Activated CD4-positive, CD25-positive, alpha-beta regulatory T cell treated with anti-CD3 and anti-CD28 coated beads, Interleukin-2, amount 50 U/mL, for 16 hours (primary cell): ENCODE measurements at places on chromosomes 12 and 14.

DNA sequence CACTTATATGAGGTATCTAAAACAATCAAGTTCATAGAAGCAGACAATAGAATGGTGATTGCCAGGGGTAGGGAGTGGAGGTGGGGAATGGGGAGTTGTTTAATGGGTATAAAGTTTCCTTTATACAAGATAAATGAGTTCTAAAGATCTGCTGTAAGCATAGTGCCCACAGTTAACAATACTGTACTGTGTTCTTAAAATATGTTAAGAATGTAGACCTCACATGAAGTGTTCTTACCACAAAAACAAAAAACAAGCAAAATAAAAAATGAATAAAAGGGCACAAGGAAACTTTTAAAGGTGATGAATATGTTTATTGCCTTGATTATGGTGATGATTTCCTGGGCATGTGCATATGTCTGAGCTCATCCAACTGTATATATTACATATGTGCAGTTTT is 211.8 kb downstream of the MSRB3 start:
- DNase-seq: no peak

DNA sequence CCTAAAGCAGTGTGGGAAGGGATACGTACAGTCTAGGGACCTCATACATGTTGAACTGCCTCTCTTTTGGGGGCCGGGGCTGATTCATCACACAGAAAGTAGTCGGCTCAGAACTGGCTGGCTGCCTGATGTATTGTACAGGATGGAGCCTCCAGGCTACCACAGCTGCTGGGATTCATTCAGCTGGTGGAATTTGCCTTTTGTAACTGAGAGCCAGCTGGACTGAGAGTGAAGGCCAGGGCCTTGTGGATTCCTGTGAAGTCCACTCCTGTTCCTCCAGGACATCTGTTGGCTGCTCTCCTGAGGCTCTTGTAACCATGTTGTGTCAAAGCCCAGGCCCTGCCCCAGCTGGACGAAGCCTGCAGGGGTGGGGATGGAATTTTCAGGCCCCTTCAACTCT is 116.3 kb upstream of the PRICKLE1 start:
- DNase-seq: no peak

DNA sequence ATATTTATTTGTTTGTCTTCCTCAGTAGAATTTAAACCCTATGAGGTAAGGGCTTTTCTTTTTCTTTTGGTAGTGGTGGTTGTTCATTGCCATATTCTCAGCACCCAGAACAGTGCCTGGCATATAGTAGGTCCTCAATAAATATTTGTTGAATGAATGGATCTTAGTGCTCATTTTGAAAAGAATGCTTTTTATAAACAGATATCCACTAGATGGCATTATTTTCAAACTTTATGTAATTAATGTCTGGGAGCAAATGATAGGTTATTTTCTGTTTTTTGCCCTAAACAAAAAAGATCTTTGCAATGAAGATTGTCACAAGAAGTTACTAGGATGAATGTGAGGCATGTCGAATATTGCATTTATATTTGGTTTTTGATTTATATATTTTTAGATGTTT is 64.1 kb downstream of the RAD51B start:
- no peak for DNase-seq

- no peak for DNase-seq
Observed at GRCh38 chr14:60654334-60654821, 5.1 kb upstream of the SIX1 start.

DNA sequence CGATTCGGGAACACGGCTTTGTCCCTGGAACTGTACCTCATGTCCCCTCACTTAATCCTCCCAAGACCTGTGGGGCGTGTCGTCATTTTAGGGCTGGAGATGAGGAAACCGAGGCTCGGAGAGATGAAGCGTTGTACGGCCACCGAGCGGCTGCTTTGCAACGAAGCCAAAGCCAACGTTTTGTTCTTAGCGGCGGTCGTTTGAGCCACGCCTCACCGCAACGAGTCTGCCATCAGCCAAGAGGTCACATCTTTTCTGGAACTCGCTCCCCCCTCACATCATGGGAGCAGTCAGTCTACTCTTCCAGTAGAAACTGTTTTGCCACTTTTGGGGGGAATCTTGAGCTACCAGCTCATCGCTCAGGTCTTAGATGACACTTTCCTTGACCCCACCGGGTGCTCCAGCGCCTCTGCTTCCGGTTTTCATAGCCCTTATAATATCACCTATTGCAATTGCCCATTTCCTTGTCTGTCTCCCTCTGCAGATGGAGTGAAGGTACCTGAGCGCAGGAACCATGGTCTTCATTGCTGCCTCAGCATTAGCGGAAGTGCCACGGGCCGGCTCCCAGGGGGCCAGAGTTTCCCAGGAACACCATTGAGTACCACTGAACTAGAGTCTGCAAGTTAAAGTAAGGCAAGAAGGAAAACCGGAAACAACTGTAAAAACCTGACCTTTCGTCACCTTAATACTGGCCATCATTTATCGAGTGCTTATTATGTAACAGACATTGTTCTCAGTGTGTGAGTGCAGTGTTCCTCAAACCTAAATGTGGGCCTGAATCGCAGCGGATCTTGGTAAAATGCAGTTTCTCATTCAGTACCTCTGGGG is 19.6 kb downstream of the NINJ2 start:
- no peak for DNase-seq

DNA sequence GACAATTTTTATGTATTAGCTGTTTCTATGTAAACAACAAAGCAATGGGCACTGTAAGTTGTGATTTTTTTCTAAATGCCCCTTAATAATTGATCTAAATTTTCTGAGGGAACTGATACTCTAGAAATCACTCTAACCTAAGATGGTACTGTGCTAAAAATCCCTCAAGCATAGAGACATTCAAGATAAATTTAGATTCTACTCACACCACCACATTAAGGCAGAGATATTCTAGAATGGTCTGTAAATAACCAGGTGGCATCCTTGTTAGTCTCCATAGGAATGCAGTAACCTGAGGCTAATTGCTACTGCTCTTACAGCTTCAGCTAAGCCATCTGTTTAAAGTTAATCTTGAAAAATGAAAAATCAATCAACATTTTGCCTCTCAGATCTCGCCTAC is 87.3 kb downstream of the SLC41A2 start:
- DNase-seq: no peak

DNA sequence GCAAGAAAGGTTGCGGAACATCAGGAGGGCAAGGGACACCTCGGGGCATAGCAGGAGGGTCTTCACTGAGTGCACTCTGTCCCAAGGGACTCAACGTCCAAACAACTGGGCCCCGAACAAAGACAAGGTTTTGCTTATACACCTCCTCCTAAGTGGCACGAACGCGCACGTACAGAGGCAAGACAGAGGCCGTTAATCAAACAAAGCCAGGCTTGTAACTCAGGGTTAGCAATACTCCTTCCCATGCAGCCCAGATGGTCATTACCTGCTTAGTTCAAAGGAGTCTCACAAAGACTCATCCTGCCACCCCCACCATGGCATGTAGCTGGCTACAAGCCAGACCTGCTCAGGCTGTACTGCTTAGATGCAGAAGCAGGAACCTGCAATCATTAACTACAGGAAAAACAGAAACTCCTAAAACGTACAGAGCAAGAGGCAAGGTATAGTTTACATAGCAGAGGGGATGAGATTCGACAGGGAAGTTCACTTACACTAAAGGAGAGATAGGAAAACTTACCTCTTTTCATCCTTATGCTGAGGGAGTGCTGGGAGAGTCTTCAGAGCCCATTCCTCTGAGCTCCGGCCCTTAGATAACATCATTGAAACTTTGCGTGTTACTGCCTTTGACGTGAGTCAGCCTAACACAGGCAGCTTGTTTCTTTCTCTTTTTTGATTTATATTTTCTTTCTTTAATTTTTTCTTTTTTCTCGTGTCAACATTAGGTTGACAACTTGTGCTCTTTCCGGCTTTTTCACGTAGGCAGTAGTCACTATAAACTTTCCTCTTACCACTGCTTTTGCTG is 1319.1 kb downstream of the TMEM121 start:
- DNase-seq: no peak

DNA sequence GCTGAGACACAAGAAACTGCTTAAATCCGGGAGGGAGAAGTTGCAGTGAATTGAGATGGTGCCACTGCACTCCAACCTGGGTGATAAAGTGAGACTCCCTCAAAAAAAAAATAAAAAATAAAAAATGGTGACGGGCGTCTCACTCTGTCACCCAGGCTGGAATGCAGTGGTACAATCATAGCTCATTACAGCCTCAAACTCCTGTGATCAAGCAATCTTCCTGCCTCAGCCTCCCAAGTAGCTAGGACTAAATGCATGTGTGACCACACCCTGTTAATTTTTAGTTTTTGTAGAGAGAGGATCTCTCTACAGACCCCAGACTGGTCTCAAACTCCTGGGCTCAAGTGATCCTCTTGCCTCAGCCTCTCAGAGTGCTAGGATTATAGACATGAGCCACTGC is 9.1 kb downstream of the SNX6 start:
- no peak for DNase-seq

DNA sequence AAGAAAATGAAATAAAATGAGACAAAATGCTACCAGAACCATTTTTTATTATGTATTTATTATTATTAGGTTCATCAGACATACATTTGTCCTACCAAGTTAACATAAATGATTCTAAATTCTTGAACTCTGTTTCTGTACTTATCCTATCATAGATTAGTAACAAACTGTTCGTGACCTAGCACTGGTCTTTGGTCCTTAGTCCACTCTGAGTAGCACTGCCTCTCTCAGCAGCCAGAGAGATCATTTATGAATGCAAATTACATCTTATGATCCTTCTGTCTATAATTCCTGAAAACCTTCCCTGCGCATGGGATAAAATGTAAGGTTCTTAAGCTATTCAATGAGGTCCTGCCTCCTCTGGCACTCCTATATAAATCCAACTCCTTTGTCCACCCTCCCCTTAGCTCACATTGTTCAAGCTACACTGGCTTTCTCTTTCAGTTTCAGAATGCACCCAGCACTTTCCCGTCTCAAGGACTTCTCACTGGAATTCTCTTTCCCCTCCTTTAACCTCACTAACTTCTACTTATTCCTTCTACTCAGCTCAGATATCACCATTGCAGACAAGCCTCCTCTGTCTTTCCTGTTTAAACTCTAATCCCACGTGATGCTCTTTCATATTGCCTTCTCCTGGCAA is 17.1 kb downstream of the PDZRN4 start:
- no peak for DNase-seq

DNA sequence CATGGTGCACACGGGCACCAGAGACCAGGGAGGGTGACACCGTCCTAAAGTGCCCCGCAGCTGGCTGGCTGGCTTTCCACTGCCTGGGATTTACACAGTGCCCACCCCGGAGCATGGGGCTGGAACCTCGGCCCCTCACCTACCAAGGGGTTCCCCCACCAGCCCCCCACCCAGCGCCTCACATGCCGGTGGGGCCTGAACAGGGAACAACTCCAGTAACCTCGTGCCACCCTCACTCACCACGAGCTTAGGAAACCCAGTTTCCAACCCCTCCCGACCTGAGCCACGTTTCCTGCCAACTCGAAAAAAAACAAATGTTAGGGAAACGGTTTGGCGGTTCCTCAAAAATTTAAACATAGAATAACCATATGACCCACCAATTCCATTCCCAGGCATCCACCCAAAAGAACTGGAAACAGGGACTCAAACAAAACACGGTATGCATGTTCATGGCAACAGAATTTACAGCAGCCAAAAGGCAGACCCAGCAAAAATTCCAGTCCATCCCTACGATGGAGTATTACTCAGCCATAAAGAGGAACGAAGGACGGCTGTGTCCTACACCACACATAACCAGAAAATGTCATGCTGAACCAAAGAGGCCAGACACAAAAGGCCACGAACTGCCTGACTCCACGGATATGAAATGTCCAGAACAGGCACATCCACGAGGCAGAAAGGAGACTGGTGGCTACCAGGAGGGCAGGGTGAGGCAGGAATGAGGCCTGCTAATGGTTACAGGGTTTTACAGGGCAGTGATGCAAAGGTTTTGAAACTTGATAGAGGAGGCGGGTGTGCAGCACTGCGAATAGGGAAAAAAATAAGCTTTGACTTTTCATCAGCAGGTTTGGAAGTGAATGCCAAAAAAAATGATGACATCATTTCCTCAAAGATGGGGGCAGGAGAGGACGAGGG is 68.9 kb downstream of the NCOR2 start:
- DNase-seq: no peak

DNA sequence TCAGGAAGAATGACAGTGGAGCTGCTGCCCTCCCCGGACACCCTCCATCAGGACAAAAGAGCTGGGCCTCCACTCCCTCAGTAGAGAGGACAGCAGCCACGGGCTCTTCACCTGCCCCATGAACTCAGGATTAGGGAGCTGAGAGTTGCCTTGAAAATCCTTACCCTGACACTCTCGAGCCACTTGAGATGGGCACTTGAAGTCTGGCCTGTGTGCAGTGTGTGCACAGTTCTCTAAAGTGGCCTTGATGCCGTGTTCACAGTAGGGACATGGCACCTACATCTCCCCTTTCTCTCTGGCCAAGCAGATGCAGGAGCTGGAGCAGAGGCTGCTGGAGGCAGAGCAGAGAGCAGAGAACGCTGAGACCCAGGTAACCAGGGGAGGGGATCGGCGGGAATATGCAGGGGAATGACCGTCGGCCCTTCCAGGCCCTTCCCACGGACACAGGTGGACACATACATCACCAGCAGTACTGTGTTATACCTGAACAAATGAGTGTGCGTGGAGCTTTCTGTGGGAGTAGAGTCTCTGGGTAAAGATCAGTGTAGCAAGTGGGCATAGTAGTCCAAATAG is 22.5 kb downstream of the PLEKHH1 start:
- DNase-seq: no peak

DNA sequence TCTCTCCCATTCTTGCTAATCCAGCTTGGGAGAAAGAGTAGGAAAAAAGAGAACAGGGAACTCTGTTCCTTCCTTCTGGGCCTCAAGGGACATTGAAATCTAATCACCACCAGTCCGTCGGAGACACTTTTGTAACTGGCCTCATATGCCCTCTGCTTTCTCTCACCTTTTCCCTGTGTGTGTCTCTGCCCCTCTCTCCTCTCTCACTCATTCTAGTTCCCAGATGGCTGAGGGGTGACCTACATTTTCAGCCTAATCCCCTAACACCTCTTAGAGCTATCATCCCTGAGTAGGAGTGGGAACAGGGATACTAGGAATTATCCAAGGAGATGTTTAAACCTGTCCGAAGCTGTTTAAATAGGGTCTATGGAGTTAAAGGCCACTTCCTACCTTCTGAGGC is 8.9 kb upstream of the PCK2 start:
- DNase-seq: no peak
